ENCODE measurements at places on chromosomes 5 and 9.

DNA sequence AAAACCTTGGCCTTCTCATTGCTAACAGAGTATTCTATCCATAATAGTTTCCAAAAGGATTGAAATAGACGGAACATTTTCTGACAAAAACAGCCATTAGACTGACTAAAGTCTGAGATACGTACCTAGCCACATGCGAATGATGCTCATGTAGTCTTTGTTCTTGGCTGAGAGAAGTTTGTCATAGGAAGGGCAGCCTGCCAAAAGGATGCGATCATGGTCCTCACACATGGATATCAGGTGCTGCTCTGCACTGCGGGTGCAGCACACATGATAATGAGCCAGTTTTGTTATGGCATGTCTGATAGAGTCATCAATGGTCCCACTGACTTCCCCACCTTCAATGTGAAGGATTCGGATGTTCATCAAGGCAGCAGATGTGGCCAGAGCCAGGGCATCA is 12.3 kb downstream of the GNE start:
- no peak for DNase-seq

DNA sequence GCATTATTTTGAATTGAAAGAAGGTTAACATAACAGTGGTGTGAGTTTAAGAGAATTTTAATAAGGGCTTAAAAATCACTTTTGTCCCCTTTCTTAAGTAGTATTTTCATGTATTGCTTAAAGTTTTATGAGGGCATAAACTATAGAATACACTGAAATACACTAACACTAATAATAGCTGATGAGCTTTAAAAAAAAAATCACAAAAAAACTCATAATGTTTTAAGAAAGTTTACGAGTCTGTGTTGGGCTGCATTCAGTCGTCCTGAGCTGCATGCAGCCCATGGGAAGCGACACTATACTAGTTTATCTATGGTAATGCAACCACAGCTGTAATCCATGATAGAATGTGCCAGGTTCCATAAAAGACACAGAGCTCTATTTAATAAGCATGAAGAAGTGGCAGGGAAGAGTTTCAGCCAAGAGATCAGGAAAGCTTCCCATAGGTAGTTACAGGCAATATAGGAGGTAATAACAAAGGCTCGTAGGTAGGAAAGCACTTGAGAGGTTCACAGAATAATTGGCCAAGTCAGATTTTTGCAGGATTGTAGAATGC is 4.5 kb downstream of the SREK1IP1 start:
- no peak for DNase-seq

- DNase-seq = peak; percentile 23
Measured at GRCh38 chr9:83154821-83155220, 91.9 kb upstream of the RASEF start.

GRCh38 chr5:80105698-80106439 is 70.7 kb downstream of the THBS4 start:
- no peak for DNase-seq

GRCh38 chr5:10543585-10544040 is 20.3 kb upstream of the ANKRD33B start:
- no peak for DNase-seq

GRCh38 chr9:121491111-121491510 is 8.5 kb downstream of the GGTA1 start:
- no peak for DNase-seq

DNA sequence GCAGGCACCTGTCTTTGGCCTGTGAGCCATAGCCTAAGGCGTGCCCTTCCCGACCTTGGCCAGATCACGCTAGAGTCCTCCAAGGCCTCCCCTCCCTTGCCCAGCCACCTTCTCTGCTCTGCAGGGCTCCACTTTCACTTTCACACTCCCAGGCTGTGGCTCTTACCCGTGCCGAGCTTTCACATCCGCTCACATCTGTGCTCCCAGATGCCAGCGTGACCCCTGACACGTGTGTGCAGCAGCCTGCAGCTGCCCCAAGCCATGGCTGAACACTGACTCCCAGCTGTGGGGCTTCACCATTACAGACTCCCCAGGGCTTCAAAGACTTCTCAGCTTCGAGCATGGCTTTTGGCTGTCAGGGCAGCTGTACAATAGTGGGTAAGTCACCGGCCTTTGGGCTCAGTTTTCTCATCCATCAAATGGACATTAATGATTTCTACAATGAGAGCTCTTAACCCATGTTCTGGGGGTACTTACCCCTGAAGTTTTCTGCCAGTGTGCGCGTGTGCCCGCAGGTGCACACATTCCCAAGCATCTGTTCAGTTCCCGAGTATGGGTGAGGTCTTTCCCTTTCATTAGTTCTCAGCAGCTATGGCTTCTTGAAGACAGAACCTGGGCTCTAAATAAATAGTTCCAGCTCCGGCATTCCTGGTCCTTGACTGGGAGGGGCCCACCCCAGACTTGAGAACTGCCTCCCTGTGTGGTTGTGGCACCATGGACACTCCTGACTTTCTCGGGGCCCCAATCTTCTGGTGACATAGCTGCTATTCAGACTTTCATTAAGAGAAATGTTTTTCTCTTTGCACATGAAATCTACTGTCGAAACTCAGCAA is 118.6 kb downstream of the RGS3 start:
- peak; percentile 93 for DNase-seq

DNA sequence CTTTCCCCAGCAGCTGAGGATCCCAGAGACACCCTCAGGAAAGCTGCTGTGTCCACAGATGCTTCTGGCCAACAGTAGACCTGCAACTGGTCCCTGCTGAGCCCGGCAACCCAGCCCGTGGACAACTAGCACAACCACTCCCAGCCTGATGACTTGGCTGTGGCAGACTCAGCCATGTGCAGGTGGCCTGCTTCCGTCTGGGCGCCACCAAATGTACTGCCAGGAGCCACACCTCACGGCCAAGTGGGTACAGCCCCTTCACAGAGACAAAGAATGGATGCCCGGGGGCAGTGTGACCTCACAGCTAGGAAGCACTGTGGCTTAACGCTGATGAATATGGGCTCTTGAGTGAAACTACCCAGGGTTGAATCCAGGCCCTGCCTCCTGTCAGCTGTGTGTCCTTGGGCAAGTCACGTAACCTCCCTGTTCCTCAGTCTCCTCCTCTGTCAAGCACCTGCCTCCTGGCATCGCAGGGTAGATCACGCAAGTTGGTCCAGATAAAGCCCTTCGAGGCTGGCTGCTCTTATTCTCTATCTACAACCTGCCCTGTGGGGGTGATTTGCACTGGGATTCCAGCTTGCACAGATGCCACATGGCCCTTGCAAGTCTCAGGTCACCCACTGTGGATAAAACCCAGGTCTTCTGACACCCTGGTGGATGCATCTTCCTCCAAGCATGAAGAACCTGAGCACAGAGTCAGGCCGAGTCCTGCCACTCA is 225.0 kb downstream of the PBX3 start:
- DNase-seq = no peak

- no peak for DNase-seq
Measured at GRCh38 chr5:177332031-177332895, 19.2 kb downstream of the LMAN2 start.

DNA sequence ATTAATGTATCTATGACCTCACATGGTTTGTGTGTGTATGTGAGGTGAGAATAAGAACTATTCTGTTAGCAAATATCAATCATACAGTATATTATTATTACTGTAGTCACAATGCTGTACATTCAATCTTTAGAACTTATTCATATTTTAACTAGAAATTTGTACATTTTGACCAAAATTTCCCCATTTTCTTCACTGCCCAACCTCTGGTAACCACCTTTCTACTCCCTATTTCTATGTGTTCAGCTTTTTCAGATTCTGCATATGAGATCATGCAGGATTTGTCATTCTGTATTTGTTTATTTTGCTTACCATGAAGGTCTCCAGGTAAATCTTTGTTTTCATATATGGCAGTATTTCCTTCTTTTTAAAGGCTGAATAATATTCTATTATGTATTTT is 607.9 kb downstream of the SLCO4C1 start:
- no peak for DNase-seq

DNA sequence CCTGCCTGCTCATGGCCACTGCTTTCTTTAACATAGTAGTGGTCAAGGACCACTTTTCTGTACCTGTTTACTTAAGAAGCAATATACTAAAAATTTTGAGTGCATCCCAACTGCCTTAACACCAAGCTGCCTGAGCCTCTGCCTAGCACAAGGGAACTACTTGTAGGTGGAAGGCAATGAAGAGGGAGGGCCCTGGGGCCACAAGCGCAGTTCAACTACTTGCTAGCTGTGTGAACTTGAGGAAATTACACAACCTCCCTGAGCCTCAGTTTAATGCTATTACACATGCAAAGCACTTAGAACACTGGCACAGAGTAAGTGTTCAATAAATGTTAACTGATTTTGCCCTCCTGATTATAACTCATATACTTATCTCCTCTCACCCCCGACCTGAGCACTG is 6.3 kb downstream of the ARL15 start:
- DNase-seq = no peak

- peak; percentile 94 for DNase-seq
Measured at GRCh38 chr5:53109443-53110127, at the start of gene MOCS2. Gene MOCS2 (minus strand): TSS chr5:53109757. CDS start chr5:53107174, 2,583 bp downstream.

DNA sequence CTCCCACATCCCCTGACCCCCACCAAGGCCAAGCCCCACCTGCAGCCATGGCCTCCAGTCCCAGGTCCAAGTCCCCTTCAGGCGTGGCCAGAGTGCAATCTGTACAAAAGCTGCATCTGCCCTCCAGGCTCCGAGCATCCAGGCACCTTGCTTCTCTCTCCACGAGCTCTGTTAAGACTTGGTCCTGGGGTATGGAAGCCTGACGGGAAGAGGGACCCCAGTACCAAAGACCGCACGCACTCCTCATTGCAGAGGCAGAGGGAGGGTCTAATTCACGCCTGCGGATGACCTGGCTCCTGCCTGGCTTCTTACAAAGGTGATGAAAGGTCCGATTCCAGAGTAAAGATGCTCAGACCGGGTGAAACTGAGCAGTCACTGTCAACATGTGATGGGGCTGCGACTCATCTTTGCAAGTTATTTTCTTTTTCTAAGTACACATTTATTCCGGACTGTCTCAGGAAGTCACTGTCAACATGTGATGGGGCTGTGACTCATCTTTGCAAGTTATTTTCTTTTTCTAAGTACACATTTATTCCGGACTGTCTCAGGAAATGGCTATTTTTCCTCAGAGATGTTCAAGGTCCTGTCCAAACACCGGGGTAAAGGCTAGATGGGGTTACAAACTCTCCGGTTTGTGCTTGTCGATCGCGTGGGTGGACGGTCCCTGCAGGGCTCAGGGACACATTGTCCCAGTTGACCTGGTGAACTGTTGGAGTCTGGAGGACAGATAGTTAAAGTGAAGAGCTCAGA is 252.0 kb upstream of the IRX4 start:
- no peak for DNase-seq

DNA sequence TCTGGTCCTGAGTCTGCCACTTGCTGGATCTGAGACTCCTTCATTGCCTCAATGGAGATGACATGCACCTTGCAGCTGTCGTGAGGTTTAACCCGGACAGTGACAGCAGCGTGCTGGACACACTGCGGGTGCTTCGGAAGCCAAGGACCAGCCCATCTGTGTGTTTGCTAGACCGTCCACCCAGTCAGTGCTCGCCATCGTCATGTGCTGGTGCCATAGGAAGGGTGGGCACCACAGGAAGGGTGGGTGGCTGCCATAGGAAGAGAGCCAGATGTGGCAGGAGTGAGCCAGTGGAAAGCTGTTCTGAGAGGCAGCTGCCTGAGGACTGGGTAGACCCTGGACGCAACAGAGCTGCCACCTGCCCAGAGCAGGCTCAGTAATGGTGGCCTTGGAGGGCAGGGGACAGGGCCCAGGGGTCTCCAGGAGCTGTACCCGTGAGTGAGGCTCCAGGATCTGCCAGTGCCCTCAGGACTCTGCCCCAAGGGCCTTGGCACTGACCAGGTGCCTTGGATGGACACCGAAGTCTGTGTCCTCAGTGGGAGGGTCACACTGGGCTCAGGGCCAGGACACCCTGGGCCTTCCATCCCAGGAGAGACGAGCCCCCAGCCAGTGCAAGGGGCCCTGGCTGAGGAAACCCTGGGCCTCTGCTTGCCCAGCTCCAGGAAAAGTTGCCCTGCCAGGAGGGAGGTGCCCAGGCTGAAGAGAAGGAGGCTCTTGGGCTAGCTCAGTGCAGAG is 21.8 kb downstream of the FLT4 start:
- no peak for DNase-seq

- DNase-seq = no peak
Measured at GRCh38 chr9:84773022-84773421, 103.5 kb downstream of the NTRK2 start.

- no peak for DNase-seq
Measured at GRCh38 chr9:2913026-2913425, 69.1 kb upstream of the PUM3 start.

DNA sequence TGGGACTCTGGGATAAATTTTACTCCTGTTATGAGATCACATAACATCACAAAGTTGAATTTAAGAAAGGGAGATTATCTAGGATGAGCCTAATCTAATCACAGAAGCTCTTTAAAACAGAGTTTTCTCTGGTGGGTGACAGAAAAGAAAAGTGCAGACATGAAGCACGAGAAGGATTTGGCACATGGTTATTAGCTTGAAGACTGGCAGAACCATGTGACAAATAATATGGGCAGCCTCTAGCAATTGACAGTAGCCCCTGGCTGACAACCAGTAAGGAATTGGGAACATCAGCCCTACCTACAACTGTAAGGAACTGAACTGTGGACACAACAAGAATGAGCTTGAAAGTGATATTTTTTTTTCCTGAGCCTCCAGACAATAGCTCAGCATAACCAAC is 243.1 kb downstream of the HTR1A start:
- DNase-seq = no peak

DNA sequence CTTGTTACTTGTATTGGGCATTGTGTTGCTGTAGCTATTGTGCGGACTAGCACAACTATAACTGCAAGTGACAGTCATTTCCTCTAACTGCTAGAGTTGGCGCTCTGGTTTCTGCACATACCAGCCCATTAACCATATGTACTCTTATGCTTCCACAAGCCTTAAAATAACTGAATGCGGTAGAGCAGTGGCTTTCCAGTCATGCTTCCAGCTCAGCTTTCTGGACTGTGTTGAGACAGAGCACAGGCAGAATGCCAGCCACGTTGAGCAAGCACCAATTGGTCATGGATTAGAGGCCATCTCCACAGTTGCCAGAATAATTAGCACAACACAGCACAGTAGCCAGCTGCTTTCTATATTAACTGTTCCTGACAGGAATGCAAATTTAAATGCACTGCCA is 12.2 kb downstream of the INVS start:
- no peak for DNase-seq

DNA sequence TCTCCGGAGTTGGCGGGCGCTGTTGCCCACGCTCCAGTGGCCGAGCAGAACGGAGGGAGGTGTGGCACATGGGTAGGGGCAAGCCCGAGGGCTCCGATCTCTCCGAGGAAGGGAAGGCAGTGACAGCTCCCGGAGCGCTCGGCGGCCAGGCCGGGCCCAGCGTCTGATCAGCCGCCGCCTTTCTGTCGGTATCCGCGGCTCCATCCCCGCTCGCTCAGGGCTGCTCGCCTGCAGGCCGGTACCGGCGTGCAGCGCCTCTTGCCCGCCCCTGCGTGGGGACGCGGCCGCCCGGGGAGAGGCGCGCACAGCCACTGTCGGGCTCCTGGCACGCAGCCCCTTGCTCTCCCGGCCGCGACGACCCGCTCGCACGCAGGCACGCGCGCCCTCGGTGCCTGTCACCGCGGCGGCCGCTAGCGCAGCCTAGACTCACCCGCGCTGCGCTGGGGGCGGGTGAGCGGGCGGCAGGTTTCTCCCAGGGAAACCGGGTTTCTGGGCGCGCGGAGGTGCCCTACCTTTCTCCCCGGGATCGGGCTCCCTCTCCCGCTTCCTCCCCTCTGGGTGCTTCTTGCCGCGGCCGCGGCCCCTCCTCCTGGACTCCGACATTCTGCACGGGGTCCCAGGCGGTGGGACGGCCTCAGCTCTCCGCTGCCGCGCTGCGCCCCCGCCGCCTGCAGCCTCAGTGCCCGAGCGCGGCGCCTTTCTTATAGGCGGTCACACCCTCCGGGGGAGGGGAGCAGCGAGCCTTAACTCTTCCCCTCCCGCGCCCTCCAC is 108.4 kb downstream of the PSD2 start:
- DNase-seq = peak; percentile 2

GRCh38 chr9:21927752-21928151 is 66.4 kb downstream of the CDKN2A start:
- DNase-seq = no peak

Measured in activated CD4-positive, alpha-beta T cell treated with anti-CD3 and anti-CD28 coated beads, Interleukin-2, Interleukin-6, amounts not matched to agents 100 ng/mL and 50 ng/mL, durations not matched to agents 16 hours and 8 hours (primary cell).